ENCODE measurements at places on chromosomes 11 and 22.

- no peak for DNase-seq
Measured at GRCh38 chr11:111413849-111414248, 34.8 kb upstream of the POU2AF1 start.

GRCh38 chr11:69375316-69376154 lies 81.6 kb downstream of the MYEOV start:
- DNase-seq, result peak; percentile 50

DNA sequence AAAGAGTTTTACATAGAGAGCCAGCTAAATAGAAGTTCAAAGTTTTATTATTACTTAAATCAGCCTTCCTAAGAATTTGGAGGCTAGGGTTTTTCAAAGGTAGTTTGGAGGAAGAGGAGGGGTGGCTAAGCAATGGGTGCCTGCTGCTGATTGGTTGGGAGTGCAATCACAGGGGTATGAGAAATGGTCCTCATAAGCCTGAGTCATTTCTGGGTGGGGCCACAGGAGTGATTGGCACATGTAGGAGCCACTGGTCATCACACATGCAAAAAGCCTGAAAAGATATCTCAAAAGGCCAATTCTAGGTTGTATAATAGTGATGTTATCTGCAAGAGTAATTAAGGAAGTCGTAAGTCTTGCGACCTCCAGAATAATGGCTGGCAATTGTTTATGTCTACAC lies 12.9 kb downstream of the OR51L1 start:
- DNase-seq, result no peak

GRCh38 chr11:45884596-45885185 lies 760 bp upstream of the MAPK8IP1 start:
- DNase-seq, result no peak

- no peak for DNase-seq
Measured at GRCh38 chr11:45025716-45026492, 75.2 kb upstream of the TP53I11 start.

- DNase-seq, result peak; percentile 53
Measured at GRCh38 chr11:61384271-61385242, 7.8 kb upstream of the TMEM216 start.

- peak; percentile 84 for DNase-seq
Measured at GRCh38 chr11:67312187-67313021, 9.1 kb downstream of the SSH3 start.
